ENCODE measurements at places on chromosomes 3 and 15.

DNA sequence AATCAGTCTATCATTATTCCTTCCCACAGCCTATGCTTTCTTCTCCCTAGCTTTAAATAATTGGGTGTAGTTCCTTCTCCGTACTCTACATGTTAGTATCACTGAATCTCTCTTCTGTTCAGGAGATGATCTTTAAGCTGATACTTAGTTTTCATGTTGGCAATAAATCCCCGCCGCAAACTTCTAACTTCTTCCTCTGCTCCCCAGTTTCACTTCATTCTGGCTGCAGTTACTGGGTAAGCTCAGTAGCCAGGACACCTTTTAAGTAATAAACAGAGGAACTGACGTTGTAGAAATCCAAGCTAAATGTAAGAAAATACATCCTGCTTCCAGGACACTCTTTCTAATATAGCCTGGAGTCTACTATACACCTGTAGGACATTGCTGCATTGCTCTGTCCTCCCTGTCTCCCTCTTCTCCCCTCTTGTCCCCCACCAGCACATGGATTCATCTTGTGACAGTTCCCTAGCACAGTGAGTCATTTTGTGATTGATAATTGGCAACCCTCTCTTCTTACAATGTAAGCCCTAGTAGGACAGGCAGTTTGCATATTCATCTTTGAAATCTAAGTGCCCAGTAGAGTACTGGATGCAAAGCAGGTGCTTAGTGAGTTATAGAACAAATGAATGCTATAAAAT is 598.2 kb downstream of the UNC13C start:
- DNase-seq: no peak

DNA sequence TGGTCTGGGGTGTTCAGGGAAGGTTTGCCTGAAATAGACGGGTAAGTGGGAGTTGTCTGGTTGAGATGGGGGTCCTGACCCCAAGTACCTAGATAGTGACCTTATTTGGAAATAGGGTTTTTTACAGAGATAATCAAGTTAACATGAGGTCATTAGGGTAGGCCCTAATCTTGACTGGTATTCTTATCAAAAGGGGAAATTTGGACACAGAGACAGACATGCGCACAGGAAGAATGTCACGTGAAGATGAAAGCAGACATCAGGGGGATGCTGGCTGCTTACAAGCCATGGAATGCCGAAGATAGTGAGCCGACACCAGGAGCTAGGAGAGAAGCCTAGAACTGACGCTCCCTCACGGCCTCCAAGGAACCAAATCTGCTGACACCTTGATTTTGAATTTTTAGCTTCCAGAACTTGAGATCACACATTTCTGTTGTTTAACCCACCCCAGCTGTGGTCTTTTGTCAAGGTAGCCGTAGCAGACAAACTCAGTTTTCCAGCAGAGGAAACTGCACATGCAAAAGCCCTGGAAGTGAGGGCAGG is 17.1 kb downstream of the BHLHE40 start:
- no peak for DNase-seq

- no peak for DNase-seq
Measured at GRCh38 chr3:3178498-3179328, 778 bp downstream of the CRBN start.

- DNase-seq: no peak
Measured at GRCh38 chr15:86863226-86863915, 783.7 kb downstream of the AGBL1 start.

DNA sequence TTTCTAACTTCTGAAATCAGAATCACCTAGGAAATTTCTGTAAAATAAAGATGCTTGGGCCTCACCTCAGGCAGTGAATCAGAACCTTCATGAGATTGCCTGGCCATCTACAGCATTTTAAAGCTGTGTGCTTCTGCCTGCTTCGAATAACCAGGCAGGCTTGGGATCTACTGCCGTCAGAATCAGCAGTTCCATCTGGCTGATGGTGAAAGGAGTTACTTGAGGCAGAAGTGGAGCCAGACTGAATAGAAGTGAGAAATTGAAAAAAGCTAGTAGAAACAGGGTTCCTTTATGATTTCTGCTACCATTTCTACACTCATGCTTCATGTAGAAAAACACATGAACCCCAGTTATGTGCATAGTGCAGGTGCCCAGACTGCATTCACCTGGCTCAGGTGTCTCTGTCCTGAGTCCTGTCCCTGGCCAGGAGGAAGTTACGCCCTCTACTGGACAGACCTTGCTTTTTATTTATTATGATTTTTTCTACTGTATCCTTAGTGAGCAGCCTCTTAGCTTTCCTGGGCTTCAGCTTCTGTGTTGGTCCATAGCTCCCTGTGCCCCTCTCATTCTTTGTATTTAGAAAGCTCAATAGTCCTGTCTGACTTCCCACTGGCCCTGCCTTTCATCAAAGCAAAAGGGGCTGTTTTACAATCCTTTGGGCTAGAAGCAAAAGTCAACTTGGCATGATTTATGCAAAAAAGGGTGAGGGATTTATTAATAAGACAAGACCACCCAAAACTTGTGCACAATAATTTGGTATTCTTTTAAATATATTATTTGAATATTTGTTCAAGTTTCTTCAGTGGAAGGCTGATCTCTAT is 200.8 kb upstream of the GOLGA6L4 start:
- no peak for DNase-seq

- DNase-seq: no peak
Measured at GRCh38 chr3:5465183-5465582, 277.7 kb downstream of the EDEM1 start.

DNA sequence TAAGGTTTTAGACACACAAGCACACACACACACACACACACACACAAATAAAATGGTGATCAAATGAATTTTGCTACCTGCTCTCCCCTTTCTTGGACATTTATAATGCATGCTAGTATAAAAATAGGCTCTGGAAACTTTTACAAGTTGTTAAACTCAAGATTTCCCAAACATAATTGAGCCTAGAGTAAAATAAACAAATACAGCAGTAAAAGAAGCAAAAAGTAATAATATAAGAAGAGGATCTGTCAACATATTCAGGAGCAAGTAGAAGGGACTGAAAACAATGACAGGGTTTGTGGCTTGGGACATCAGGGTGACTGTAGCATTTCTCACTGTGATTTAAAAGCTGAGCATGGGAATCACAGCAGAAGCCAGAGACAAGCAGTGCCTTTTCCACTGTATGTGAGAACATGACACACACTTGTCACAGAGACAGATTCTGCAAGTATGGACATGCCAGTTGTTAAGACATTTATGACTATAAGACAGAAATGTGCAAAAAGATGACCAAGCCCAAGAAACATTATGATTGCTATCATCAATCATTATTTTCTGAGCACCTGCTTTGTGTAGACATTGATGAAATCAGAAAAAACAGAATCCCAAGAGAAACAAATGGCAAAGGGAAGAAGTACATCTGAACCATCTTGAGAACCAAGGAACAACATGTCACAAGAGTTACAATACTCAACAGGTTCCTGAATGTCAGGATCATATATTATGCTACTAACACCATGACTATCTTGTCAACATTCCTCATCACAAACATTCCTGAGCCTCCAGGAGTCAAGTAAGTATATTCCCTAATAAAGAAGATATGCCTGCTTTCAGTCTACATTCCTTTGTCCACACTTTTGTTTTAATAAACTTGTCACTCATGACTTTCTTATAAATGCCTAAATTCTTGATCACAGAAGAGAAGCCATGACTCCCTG is 7.1 kb downstream of the THRB start:
- no peak for DNase-seq

DNA sequence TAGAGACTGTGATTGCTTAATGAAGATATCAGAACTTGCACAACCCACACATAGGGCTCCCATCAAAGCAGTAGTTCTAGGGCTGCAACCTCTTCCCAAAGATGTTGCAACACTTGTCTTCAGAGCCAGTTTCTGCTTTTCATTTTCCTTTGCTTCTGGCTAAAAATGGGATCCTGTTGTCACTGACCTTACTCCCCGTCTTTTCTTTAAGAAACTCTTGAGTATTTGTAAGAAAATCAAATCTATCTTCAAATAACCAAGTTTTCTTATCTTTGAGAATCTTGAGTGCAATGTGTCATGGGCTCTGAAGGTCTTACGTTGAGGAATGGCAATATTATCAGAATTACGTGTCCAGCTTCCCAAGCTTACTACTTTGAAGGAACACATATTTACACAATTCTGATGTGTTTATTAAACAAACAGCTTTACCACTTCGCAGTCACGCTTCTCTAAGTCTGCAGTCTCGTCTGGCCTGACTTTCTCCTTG is 24.1 kb downstream of the CACNA1D start:
- peak; percentile 45 for DNase-seq

DNA sequence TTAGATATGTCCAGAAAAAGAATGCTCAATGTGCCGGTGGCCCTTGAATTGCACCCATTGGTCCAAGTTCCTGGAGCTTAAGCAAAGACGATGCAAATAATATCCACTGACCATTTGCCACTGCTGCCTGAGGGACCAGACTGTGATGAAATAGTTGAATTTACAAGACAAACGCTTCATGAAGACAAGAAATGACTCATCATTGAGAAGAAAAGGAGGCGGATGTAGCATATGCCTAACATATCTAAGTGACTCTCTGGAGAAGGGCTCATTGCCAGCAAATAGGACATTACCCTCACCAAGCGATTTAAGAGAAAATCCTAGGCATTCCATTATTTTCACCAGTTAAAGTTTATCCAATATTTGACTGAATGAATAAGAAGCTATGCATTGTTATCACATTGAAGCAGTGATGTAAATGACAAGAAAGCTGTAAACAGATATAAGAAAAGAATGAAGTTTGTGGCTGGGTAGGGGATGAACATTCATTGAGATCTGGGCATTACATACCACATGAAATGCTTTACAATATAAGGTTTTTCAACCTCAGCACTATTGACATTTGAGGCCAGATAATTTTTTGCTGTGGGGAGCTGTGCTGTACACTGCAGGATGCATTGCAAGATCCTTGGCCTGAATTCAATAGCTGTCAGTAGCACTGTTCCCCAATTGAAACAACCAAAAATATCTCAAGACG is 48.9 kb upstream of the CPNE4 start:
- no peak for DNase-seq

- no peak for DNase-seq
Measured at GRCh38 chr15:40991355-40991754, 38.1 kb downstream of the CHAC1 start.

GRCh38 chr3:134350266-134350665 is 24.0 kb downstream of the AMOTL2 start:
- DNase-seq: no peak

GRCh38 chr15:70178335-70179084 is 80.8 kb upstream of the TLE3 start:
- no peak for DNase-seq

DNA sequence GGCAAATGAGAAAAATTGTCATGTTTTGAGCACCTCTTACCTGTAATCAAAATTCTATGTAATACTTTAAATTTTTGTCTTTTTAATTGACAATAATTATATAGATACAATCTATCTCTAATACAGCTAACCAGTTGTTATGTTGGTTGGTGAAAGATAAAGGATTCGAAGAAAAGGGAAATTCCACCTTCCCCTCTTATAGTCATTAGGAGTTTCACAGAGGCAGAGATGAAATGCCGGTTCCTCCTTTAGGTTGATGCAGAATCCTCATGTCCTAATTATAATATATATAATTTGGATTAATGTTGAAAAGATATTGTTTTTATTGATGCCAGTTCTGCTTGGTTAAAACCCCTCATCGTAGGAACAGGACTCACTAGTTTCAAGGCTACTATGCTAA is 67.1 kb downstream of the LRCH3 start:
- no peak for DNase-seq

DNA sequence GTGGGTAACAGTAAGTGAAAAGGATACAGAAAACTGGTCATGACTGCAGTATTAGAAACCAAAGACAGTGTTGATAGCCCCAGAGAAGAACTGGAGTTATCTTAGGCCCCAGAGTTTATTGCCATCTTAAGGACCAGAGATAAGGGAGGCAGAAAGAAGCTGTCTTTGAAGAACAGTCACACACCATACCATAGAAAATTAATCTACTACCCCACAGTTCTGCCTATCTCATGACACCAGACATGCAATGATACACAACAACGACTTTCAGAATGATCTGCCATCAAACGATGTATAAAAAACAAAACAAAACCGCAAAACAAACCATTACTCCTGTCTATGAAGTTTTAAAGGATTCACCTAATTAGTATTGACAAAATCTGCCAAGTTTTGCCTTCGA is 9.6 kb downstream of the CPOX start:
- DNase-seq: no peak

DNA sequence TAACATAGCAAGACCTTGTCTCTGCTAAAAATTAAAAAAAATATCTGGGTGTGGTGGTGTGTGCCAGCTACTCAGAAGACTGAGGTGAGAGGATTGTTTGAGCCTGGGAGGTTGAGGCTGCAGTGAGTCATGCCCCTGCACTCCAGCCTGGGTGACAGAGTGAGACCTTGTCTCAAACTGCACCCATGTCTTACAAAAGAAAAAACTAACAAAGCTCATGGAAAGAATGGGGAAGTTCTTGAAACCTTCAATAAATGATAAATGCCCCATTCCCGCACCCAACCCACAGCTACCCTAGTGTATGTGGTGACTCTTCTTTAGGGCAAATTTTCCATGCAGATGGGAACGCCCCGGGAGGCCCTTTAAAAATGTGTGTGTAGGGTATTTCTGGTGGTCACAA is 28.3 kb downstream of the RPLP1 start:
- DNase-seq: no peak

GRCh38 chr3:40779039-40779438 is 254.3 kb downstream of the ZNF621 start:
- no peak for DNase-seq

DNA sequence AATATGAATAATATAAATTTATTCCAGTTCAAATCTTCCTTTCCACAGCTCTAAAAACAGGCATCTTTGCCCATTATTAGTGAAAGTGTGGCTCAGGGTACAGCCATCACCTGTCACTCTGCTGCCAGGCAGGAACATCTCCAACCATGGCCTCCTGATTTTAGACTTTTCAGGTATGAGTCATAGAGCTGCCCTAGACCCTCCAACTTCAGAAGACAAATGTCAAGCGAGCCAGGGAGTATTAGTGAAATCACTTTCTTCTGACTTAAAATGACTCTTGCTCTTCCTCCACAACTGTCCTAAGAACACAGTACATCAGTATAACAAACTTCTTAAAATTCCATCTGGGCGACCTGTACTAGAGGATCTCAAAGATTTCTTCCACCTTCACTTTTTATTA is 78.1 kb upstream of the AKAP13 start:
- DNase-seq: no peak

DNA sequence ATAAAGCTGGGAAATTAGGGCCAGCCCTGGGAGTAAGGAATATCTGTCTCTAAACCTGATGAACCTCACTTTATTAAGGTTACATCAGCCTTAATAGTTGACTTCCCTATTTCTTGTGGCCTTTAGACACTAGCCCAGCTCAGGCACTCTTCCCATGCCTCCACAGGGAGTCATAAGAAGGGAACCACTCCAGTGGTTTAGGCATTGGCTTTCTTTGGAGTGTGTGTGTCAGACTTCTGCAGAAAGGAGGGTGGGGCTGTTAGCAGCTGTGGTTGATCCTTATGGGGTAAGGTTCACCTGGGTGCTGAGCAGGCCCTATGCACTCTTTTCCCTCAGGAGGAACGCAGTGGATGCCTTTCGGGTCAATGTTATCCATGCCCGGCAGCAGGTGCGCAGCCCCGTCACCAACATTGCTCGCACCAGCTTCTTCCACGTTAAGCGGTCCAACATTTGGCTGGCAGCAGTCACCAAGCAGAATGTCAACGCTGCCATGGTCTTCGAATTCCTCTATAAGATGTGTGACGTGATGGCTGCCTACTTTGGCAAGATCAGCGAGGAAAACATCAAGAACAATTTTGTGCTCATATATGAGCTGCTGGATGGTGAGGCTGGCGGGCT is 4.0 kb downstream of the AP2M1 start:
- DNase-seq: no peak

- DNase-seq: no peak
Measured at GRCh38 chr15:33209575-33210481, 15.3 kb upstream of the FMN1 start.

- no peak for DNase-seq
Measured at GRCh38 chr3:127100459-127101410, 92.2 kb upstream of the PRR23E start.

Data from tibial nerve (tissue), 4 donors.